ENCODE measurements at places on chromosomes 4 and X. TPM values are rescaled to one million over a fixed set of nuclear protein-coding genes. Genes with fewer than 3 reads are reported as not detected.

The XAGE1A gene
- not detected for polyA plus RNA-seq

- H3K4me1 ChIP-seq = no peaks in the 10 kb centered on the region
- no peak for DNase-seq
- H3K27ac ChIP-seq = no peak overlapping the region
- no peak overlapping the region for H3K4me3 ChIP-seq
- H3K27me3 ChIP-seq = no peaks in the 10 kb centered on the region
- H3K36me3 ChIP-seq = no peaks in the 10 kb centered on the region
Observed at GRCh38 chr4:6473264-6474052, 1.0 kb upstream of the PPP2R2C start.

The MAP3K15 gene
- 11.6 TPM for polyA plus RNA-seq

DNA sequence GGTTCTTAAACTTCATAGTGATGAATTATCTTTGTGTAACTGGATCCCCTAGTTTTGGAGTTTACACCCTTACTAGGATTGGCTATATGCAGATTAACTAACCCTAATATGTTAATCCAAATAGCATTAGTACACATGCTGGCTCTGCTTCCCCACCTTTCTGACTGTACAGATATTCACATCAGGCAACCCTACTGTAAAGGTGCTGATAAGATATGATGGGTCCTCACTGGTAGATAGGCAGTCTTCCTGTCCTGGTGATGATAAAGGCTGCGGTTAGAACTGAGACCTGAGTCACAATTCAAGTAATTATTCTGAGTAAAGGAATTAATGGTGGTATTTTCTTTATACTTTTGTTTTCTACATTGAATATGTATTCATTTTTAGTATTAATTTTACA is 118.6 kb downstream of the COL4A5 start:
- no peak overlapping the region for H3K4me3 ChIP-seq
- H3K27me3 ChIP-seq = no peaks in the 10 kb centered on the region
- no peak overlapping the region for H3K27ac ChIP-seq
- H3K36me3 ChIP-seq = no peaks in the 10 kb centered on the region
- no peak for DNase-seq
- H3K4me1 ChIP-seq = no peaks in the 10 kb centered on the region

DNA sequence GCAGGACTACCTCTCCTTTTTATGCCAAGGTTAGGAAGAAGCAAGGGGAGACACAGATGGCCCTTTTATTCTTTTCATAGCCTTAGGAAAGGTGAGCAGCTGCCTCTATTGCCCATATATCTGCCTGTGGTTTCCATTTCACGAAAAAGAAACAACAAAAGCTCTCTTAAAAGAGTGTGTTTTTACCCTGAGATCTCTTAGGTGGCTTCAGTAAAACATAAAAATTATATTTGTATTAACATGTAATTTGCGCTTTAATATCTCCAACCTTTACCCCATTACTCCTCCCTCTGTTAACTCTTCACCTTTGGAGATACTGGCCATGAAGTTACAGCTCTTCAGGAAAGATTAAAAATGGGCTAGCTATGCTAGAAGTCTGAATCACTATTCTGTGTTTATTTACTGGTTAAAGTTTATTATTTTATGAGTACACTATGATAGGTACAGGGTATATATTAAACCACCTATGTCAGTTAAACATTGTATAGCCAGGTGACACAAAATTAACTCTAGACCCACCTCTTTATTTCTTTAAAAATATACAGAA is 15.0 kb upstream of the SULT1B1 start:
- DNase-seq = no peak
- H3K27me3 ChIP-seq = no peaks in the 10 kb centered on the region
- no peak overlapping the region for H3K4me3 ChIP-seq
- no peak overlapping the region for H3K27ac ChIP-seq

The ERVMER34-1 gene
- polyA plus RNA-seq = 1.0 TPM

DNA sequence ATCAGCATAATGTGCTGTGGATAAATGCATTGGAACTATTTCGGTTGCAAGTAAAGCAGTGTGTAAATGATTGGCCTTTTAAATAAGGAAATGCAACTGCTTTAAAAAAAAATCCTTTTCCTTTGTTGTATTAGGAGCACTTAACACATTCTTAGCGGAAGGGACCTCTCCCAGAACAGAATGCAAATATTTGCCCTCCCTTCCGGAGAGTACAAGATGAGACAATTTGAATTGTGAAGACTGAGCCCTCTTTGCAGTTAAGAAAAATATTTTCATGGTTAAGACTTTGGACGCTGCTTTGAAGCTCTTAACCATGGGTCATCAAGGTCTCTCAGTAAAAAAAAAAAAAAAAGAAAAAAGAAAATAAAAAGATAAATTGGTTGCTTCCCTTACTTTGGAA is 9.5 kb upstream of the NOX1 start:
- no peak for DNase-seq
- H3K27me3 ChIP-seq = no peaks in the 10 kb centered on the region

- H3K4me3 ChIP-seq = no peak overlapping the region
- H3K4me1 ChIP-seq = no peaks in the 10 kb centered on the region
- H3K27me3 ChIP-seq = no peaks in the 10 kb centered on the region
- no peak for DNase-seq
Observed at GRCh38 chrX:152641256-152641875, 3.7 kb downstream of the GABRQ start.

DNA sequence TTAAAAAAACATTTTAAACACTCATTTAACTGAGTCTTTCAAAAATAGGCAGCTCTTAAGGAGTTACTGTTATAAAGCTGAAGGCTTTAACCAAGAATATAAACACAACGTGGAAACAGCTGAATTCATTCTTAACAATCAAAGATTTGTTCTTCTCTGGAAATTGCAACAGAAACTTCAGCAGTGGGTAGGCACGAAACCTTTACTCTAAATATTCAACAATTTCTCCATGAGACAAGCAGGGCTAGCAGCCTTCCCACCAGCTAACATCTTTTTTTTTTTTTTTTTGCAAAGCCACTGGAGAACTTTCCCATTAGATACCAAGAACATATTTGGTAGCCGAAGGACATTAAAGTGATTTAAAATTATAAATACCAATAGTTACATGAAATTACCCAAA is 78.2 kb upstream of the PRSS48 start:
- no peak for DNase-seq
- peaks cover 15% of the 10 kb centered on the region for H3K4me1 ChIP-seq

DNA sequence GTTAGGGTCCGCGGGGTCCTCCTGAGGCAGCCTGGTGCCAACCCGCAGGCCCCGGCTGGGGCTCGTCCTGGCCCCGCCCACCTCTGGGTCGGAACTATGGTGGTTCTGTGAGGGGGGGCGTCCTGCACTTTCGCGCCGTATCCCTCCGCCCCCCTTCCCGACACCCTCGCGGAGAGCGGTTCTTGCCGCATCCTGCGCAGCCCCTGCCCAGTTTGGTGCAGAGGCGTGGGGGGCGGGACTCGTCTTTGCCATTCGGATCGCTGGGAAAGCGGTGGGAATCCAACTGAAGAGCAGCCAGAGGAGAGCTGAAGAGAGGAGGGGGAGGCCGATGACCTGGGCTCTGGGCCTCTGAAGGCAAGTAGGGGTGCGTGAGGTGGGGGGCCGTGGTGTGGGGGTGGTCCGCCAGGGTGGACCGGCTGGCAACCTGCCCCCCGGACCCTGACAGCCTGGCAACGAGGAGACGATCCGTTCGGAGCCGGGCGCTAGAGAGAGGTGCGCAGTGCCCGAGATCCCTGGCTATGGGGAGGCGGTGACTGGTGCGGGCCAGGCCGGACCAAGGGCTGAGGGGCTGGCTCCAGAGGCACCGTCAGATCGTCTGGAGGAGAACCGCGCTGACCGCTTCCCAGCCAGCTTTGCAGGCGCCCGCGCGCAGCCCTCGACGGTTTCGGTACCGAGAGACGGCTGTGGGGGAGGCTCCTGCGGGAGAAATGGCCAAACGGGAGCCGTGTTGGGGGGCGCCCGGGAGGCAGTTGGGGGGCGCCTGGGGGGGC is at the start of gene GPRASP1:
GPRASP1 (plus strand) TSS at position 242 of the 770 bp plus-strand sequence. CDS start 2,431 bp downstream, outside the sequence.
- H3K4me1 ChIP-seq = peaks cover 2% of the 10 kb centered on the region
- DNase-seq = peak; percentile 86
- peak within 1 kb of the TSS; percentile 79 for H3K4me3 ChIP-seq
- no peaks in the 10 kb centered on the region for H3K27me3 ChIP-seq
- H3K36me3 ChIP-seq = no peaks in the 10 kb centered on the region
